Prostate gland (tissue), 2 donors: ENCODE measurements at places on chromosomes 11 and 22. TPM values are rescaled to one million over a fixed set of nuclear protein-coding genes. Genes with fewer than 3 reads are reported as not detected.

SMTNL1 gene
- 1.4 TPM for total RNA-seq

LMF2 gene
- total RNA-seq, result 76.6 TPM

TUB gene
- total RNA-seq, result 14.5 TPM

PKNOX2 gene
- total RNA-seq, result 14.7 TPM

PHF21B gene
- 27.3 TPM for total RNA-seq

KCNQ1 gene
- 10.0 TPM for total RNA-seq

KRTAP5-8 gene
- total RNA-seq, result 2.8 TPM

PARVG gene
- total RNA-seq, result 1.2 TPM

TEX12 gene
- not detected for total RNA-seq

APOBEC3B gene
- total RNA-seq, result 1.5 TPM

GGT5 gene
- 19.2 TPM for total RNA-seq

KCNQ1OT1 gene
- 1.0 TPM for total RNA-seq

SPDYC gene
- total RNA-seq, result not detected

SBF2 gene
- 35.9 TPM for total RNA-seq

GGTLC2 gene
- total RNA-seq, result not detected

PCF11 gene
- total RNA-seq, result 64.1 TPM

- H3K4me3 ChIP-seq, result no peak overlapping the region
- no peaks in the 10 kb centered on the region for H3K4me1 ChIP-seq
- no peak for DNase-seq
- no peaks in the 10 kb centered on the region for H3K27me3 ChIP-seq
Measured at GRCh38 chr11:106464728-106465127, 387.3 kb downstream of the AASDHPPT start.

DNA sequence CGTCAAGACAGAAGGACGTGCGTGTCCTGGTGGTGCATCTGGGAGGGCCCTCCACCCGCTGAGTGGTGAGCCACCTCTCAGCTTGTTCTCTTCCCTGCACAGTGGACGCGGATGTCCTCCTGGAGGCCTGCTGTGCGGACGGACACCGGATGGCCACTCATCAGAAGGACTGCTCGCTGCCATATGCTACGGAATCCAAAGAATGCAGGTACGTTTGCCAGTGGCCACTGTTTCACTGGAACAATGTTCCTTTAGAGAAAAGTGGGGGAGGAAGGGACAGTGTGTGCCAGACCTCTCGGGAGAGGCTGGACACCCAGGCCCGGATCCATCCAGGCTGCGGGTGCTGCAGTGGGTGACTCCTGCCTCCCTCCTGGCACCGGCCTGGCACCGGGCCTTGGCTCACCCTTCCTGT, 15.9 kb downstream of the FBLN1 start:
- no peaks in the 10 kb centered on the region for H3K27me3 ChIP-seq
- no peak overlapping the region for H3K4me3 ChIP-seq
- H3K27ac ChIP-seq, result no peak overlapping the region
- no peaks in the 10 kb centered on the region for H3K36me3 ChIP-seq

DNA sequence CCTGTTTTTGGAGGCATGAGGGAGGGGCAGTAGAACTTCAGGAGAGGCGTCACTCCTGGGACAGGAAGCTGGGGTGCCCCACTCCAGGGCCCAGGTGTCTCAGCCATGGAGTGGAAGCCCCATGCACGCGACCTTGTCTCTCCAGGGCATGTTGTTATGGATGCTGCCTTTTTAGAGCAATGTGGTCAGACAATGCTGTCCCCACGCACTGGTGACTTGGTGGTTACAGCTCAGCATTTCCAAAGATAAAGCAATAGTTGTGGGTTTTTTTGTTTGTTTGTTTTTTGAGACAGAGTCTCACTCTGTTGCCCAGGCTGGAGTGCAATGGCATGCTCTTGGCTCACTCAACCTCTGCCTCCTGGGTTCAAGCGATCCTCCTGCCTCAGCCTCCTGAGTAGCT, 22.3 kb downstream of the EIF4G2 start:
- no peaks in the 10 kb centered on the region for H3K36me3 ChIP-seq
- no peak overlapping the region for H3K27ac ChIP-seq

DNA sequence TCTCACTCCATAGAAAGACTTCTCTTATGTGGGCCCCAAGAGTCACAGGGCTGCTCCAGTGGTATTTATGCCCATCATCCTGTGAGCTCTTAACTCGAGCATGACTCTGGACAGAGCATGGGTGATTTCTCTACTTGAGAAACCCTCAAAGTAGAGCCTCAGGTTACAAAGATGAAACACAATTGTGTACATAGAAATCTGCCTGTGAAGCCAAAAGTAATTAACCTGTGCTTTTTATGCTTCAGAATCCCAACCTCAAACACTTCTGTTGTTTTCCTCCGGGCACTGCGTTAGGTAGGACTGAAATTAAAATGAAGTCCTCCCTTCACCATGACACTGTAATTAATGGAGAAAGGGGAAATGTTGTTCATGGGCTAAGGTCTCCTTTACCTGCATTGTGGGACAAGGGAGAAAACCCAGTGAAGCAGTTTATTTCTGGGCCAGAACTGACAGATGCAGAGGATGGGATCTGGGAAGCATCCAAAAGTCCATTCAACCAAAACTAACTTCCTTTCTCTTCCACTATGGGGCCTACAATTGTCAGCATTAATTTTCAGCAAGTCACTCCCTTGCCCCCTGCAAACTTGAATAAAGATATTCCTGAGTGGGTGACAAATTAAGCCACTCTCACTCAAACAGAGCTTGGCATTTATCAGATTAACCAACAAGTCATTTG, 24.1 kb upstream of the POU2AF1 start:
- H3K36me3 ChIP-seq, result no peaks in the 10 kb centered on the region
- H3K27ac ChIP-seq, result no peak overlapping the region
- no peaks in the 10 kb centered on the region for H3K27me3 ChIP-seq
- no peak for DNase-seq

- H3K27me3 ChIP-seq, result no peaks in the 10 kb centered on the region
- no peak overlapping the region for H3K4me3 ChIP-seq
- no peak for DNase-seq
- no peaks in the 10 kb centered on the region for H3K4me1 ChIP-seq
- no peak overlapping the region for H3K27ac ChIP-seq
Measured at GRCh38 chr11:113584371-113584770, 109.2 kb upstream of the DRD2 start.

GRCh38 chr22:23829845-23830372, 8.9 kb downstream of the DERL3 start:
- DNase-seq, result no peak
- H3K4me3 ChIP-seq, result no peak overlapping the region
- no peaks in the 10 kb centered on the region for H3K4me1 ChIP-seq
- H3K27me3 ChIP-seq, result no peaks in the 10 kb centered on the region

GRCh38 chr11:122711831-122712381, 56.4 kb downstream of the UBASH3B start:
- H3K4me1 ChIP-seq, result no peaks in the 10 kb centered on the region
- H3K27me3 ChIP-seq, result no peaks in the 10 kb centered on the region
- H3K27ac ChIP-seq, result no peak overlapping the region
- H3K36me3 ChIP-seq, result no peaks in the 10 kb centered on the region
- DNase-seq, result no peak

DNA sequence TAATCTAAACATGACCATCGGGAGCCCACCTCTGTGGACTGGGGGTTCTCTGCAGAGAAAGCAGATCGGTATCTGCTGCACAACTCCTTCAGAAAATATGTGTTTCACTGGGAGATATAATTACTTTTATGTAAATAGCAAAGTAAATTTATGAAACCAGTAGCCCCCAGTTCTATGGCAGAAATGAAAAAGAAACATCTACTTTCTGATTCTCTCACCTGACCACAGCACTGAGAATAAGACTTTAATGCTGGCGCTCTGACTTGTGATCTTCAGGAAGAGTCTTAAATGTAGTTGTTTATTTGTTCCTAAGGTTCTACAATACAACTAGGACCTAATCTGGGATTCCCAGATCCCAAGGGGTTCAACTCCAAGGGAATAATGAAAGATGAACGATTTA, 518.0 kb downstream of the DLG2 start:
- H3K36me3 ChIP-seq, result no peaks in the 10 kb centered on the region
- no peak overlapping the region for H3K27ac ChIP-seq
- H3K27me3 ChIP-seq, result no peaks in the 10 kb centered on the region

DNA sequence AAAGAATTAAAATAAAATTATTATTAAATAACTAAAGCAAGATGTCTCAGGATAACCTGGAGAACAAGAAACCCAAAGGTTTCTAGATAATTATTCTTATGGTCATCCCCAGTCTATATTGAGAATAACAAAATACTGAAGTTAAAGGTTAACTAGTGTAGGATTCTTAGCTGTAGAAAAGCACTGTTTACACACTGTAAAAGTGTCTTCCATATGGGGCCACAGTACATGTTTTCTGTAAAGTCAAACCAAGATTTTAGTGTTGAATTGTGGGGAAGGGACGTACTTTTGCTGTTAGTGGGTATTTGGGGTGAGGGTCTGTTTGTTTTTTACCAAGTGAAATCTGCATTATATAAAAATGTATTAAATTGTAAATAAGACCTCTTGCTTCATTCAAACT, 47.5 kb upstream of the SOX6 start:
- H3K27ac ChIP-seq, result no peak overlapping the region
- no peak for DNase-seq
- no peaks in the 10 kb centered on the region for H3K36me3 ChIP-seq

GRCh38 chr11:26958005-26958701, 35.8 kb upstream of the FIBIN start:
- no peak overlapping the region for H3K27ac ChIP-seq
- no peak overlapping the region for H3K4me3 ChIP-seq
- DNase-seq, result no peak
- H3K36me3 ChIP-seq, result no peaks in the 10 kb centered on the region

DNA sequence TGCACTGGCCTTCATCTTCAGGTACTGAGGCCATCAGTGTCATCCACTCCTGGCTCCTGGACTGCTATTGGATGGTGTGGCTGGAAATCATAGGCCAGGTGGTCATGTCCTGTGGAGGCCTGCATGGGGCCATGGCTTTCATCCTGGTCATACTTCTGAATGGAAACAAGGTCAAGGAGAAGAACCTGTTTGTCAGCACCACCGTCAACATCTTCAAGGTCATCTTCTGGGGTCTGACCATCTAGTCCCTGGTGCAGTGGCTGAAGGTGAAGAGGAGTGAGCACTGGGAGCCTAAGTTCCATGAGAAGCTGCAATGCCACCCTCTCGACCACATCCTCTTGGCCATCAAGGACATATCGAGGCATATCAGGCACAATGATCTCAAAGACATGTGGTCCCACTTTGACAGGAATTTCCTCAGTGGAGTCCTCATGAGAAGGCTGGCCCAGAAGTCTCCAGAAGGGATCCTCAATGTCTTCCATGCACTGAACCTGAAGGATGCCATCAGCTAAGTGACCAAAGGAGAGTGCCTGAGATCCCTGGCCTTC, 120.0 kb upstream of the SERPIND1 start:
- H3K27ac ChIP-seq, result no peak overlapping the region
- DNase-seq, result no peak
- no peaks in the 10 kb centered on the region for H3K27me3 ChIP-seq
- H3K36me3 ChIP-seq, result no peaks in the 10 kb centered on the region

GRCh38 chr11:44840085-44840478, 110.6 kb downstream of the TP53I11 start:
- no peak overlapping the region for H3K27ac ChIP-seq
- H3K27me3 ChIP-seq, result no peaks in the 10 kb centered on the region
- no peak overlapping the region for H3K4me3 ChIP-seq
- no peaks in the 10 kb centered on the region for H3K4me1 ChIP-seq
- DNase-seq, result no peak
- no peaks in the 10 kb centered on the region for H3K36me3 ChIP-seq

GRCh38 chr22:23521441-23522113, 58.5 kb downstream of the IGLL1 start:
- peaks cover 23% of the 10 kb centered on the region for H3K4me1 ChIP-seq
- H3K27me3 ChIP-seq, result no peaks in the 10 kb centered on the region
- H3K4me3 ChIP-seq, result peak overlapping the region; percentile 26
- no peaks in the 10 kb centered on the region for H3K36me3 ChIP-seq

GRCh38 chr11:115503083-115503885, 931 bp downstream of the CADM1 start:
- no peaks in the 10 kb centered on the region for H3K27me3 ChIP-seq
- DNase-seq, result peak; percentile 77
- H3K4me1 ChIP-seq, result peaks cover 9% of the 10 kb centered on the region
- peak overlapping the region; percentile 53 for H3K4me3 ChIP-seq

GRCh38 chr11:90453525-90453924, 230.7 kb upstream of the CHORDC1 start:
- H3K27me3 ChIP-seq, result no peaks in the 10 kb centered on the region
- DNase-seq, result no peak
- H3K36me3 ChIP-seq, result no peaks in the 10 kb centered on the region
- H3K4me1 ChIP-seq, result no peaks in the 10 kb centered on the region

GRCh38 chr22:48197189-48197690, 1434.8 kb downstream of the TBC1D22A start:
- H3K27ac ChIP-seq, result no peak overlapping the region
- no peak for DNase-seq
- H3K4me3 ChIP-seq, result no peak overlapping the region
- no peaks in the 10 kb centered on the region for H3K36me3 ChIP-seq
- H3K27me3 ChIP-seq, result peaks cover 10% of the 10 kb centered on the region

DNA sequence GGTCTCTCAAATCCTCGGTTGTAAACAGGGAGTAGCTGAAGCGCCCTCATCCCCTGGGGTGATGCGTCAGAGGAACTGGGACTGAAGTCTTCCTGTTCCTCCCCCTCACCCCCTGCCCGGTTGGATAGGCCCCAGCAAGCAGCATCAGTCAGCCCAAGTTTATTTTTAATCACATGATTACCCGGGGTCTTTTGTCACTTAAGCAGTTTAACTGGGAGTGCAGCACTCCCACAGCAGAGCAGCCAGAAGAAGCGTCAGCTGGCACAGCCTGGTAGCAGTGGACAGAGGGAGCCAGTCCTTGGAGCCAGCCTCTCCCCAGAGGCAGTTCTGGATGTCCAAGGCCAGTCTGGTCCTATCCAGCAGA, 342.1 kb downstream of the CTTN start:
- DNase-seq, result no peak
- no peaks in the 10 kb centered on the region for H3K4me1 ChIP-seq
- H3K27ac ChIP-seq, result no peak overlapping the region
- no peak overlapping the region for H3K4me3 ChIP-seq
- H3K36me3 ChIP-seq, result no peaks in the 10 kb centered on the region

- H3K4me3 ChIP-seq, result no peak overlapping the region
- H3K4me1 ChIP-seq, result no peaks in the 10 kb centered on the region
- no peak overlapping the region for H3K27ac ChIP-seq
- H3K27me3 ChIP-seq, result no peaks in the 10 kb centered on the region
- no peaks in the 10 kb centered on the region for H3K36me3 ChIP-seq
- no peak for DNase-seq
Measured at GRCh38 chr11:118229274-118229847, 4.5 kb upstream of the JAML start.

DNA sequence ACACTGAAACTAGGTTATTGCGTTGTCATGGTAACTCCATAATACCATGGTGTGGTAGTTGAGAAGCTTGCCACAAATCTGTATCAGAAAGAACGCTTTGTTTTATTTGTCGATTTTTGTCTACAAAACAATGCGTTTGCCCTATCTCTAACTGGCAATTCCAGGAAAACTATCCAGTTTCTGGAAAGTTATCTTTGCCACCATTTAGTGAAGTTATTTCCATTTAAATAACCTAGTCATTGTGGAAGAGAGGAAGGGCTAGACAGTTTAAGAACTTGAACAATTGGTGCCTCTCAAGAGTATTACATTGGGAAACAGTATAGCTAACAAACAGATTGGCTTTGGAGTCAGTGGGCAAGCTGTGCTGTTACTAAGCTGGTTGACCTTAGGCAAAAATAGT, 7.9 kb downstream of the HSD17B12 start:
- H3K36me3 ChIP-seq, result no peaks in the 10 kb centered on the region
- no peak overlapping the region for H3K4me3 ChIP-seq
- H3K27ac ChIP-seq, result no peak overlapping the region
- no peaks in the 10 kb centered on the region for H3K4me1 ChIP-seq
- no peak for DNase-seq
- H3K27me3 ChIP-seq, result no peaks in the 10 kb centered on the region

GRCh38 chr11:837990-838307, 4.4 kb downstream of the POLR2L start:
- no peak for DNase-seq
- peaks cover 24% of the 10 kb centered on the region for H3K4me1 ChIP-seq
- H3K4me3 ChIP-seq, result no peak overlapping the region
- H3K27me3 ChIP-seq, result no peaks in the 10 kb centered on the region
- H3K27ac ChIP-seq, result no peak overlapping the region
